ENCODE measurements at places on chromosomes 1 and 21.

DNA sequence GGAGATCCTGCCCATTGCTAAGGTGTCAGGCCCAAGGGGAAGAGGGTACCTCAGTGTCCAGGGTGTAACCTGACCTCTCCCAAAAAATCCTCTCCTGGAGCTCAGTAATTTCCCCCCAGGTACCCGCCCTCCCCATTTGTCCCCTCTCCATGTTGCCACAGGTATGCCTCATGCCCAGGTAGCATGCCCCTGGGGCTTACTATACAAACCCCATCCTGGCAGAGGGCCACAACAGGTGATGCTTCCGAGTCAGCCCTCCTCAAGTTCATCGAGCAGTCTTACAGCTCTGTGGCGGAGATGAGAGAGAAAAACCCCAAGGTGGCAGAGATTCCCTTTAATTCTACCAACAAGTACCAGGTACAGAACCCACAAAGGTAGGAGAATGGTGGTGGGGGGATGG lies 15.7 kb downstream of the ATP1A4 start:
- DNase-seq, result no peak

DNA sequence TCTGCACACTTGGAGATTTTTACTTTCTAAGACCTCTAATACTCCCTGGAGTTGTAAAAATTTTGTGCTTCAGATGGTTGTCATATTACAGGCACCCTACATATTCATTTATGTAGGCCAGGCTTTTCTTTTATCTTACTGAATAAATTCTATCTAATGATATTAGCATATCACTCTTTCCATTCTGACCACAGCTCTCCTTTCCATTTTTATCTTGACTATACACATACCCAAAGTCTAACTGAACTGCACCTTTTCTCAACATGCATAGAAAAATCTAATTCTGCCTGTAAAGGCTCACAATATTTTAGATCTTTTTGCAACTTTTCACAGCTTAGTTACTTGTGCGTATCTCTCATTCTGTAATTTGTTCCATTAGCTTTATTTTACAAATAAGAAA lies 52.7 kb upstream of the TSHB start:
- no peak for DNase-seq

- DNase-seq, result no peak
These were observed 126.2 kb downstream of the PRRX1 start for GRCh38 chr1:170790175-170790574.

DNA sequence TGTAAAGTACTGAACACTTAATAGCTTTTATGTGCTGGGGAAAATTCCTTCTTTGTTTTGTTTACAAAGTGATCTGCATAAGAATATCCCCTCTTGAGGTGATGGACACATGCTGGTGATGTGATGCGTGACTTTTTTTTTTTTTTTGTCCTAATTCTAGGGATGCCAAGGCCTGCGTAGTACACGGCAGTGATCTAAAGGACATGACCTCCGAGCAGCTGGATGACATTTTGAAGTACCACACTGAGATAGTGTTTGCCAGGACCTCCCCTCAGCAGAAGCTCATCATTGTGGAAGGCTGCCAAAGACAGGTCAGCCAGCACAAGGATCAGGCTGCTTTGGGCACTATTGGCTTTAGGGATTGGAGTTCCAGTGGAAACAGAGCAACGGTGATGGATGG lies 24.7 kb downstream of the ATP1A1 start:
- DNase-seq, result no peak

- no peak for DNase-seq
These were observed 131.4 kb upstream of the F3 start for GRCh38 chr1:94672934-94673333.

- no peak for DNase-seq
These were observed 3.8 kb upstream of the SLC50A1 start for GRCh38 chr1:155131856-155132255.

DNA sequence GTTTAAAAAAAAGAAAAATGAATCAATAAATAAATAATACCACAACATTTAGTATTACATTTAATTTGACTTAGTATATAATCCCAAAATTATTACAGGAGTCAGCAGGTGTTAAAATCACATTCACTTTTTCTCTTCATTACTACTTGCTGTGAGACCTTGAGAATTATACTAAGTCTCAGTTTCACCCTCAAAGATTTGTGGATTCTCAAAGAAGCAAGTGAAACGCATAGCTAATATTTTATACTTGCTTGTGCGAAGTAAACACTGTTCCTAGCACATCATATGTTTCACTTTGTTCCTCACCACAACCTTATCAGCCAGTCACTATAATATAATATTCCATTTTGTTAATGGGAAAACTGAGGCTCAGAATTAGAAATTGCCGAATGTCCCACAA lies 4.0 kb downstream of the CLCA1 start:
- no peak for DNase-seq

DNA sequence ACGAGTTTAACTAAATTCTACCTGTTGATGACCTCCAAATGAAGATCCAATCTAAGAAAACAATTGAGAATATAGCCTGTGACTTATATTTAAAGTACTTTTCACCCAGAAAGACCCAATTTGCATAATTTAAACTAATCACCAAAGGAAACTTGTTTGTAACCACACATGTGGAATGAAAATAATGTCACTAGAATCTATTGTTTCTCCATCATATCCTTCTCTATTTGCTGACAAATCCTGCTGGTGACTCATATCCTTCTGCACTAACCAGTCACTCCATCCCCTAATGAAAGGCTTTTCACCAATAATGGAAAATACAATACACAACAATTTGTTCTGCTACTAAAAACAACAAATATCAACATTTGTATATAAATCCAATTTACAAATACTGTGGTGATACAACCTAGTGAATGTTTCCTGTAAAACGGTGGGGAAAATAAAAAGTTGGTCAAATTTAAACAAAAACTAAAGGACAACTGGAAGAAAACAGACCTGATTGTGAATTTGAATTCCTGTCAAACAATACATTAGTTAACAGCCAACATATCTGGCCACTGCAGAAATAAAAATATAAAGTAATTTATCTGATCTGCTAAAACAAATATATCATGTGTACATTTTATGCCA lies 6.5 kb downstream of the PTP4A2 start:
- DNase-seq, result no peak

DNA sequence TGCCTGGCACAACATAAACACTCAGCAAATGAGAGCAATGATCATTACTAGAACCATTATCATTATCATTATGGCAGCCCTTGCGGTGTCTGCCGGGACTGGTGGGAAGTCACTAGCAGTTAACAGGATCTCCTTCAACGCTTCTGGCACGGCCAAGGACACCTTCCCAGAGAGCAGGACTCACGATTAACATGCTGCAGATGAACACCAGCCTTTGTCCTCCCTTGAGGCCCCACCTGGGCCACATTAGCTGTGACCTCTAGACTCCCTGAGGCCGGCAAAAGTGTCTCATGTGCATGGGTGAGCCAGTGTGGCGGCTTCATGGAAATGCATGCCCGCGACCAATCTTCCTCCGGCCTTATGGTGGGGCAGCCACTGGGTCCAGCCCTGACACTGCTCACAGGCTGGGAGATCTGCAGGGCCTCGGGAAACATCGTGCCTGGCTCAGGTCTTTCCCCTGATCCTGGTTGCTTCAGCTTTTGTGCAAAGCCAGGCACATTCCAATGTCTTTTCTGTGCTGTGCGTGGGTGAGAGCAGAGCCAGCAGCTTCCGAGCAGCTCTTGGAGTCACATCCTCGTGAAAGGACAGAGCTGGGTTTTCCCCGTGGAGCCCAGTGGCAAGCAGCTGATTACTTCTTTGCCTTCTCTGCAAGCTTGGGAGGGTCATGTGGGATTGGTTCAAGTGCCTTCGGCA lies 107.3 kb downstream of the HMGB4 start:
- no peak for DNase-seq
